SJCRH30 (cell line): ENCODE measurements at places on chromosomes 12 and 14. TPM values are rescaled to one million over a fixed set of nuclear protein-coding genes. Genes with fewer than 3 reads are reported as not detected.

DNA sequence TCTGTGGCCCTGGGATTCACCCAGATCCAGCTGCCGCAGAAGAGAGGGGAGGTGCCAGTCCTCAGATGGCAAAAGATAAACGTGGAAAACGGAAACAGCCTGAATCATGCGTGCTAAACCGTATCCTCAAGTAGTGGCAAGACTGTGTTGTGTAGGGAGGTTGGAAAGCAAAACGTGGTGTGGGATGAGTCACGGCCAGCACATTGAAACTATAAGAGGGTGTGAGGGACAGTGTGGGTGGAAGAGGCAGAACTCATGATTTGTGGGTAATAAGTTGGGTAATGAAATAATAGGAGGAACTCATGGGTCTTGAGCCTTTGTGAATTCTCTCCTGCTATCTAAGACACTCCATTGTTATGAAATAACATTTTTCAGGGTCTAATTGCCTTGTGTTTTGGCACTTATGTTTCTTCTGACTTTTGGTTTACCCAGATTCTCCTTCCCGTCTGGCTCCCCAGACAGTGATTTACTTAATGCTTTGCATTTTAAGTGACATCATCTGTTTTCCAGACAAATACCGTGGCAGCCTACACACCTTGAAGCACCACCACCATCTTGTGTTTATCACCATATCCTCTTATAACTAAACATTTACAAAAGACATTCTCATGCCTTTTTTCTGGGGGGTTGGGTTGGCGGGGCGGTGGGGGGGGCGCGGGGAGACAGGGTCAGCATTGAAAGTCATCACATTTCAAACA is 62.3 kb upstream of the PTCSC3 start:
- H3K27me3 ChIP-seq: no peaks in the 10 kb centered on the region; the same call in none of the 2 replicates
- DNase-seq: no peak
- H3K36me3 ChIP-seq: no peaks in the 10 kb centered on the region
- no peak overlapping the region for H3K27ac ChIP-seq
- H3K4me3 ChIP-seq: no peak overlapping the region
- no peaks in the 10 kb centered on the region for H3K4me1 ChIP-seq

GRCh38 chr12:95773320-95773719 is 17.2 kb downstream of the NTN4 start:
- no peaks in the 10 kb centered on the region for H3K27me3 ChIP-seq
- no peak overlapping the region for H3K27ac ChIP-seq
- no peaks in the 10 kb centered on the region for H3K36me3 ChIP-seq
- H3K4me3 ChIP-seq: no peak overlapping the region
- no peaks in the 10 kb centered on the region for H3K4me1 ChIP-seq
- DNase-seq: no peak

DNA sequence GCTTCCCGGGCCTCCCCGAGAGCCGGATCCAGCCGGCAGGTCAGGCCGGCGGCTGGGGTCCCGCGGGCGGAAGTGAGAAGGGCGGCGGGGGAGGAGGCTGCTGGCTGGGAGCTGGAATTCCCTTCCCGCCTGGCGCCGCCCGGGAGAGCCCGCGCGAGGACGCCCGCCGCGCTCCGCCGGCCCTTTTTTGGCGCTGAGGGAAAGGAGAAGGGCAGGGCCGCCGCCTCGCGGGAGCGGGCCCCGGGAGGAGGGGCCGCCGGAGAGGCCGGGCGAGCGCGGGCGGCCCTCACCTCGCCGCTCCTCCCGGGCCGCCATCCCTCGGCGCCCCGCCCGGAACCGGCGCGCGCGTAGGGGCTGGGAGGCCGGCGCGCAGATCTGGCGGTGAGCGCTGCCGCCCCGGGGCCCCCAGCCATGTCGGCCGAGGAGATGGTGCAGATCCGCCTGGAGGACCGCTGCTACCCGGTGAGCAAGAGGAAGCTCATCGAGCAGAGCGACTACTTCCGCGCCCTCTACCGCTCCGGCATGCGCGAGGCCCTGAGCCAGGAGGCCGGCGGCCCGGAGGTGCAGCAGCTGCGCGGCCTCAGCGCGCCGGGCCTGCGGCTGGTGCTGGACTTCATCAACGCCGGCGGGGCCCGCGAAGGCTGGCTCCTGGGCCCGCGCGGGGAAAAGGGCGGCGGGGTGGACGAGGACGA is at the start of the genes KLHL42 and MANSC4:
TSS of gene KLHL42 (plus strand) at position 314 of the 692 bp plus-strand sequence. CDS start at position 412, 98 bp downstream.
TSS of gene MANSC4 (minus strand) at position 317 of the 692 bp plus-strand sequence. CDS start 8,960 bp downstream, outside the sequence.
- H3K27me3 ChIP-seq: no peaks in the 10 kb centered on the region
- peak within 1 kb of the TSS; percentile 81 for H3K27ac ChIP-seq
- peaks cover 13% of the 10 kb centered on the region for H3K36me3 ChIP-seq
- no peaks in the 10 kb centered on the region for H3K4me1 ChIP-seq
- peak within 1 kb of the TSS; percentile 82 for H3K4me3 ChIP-seq
- peak; percentile 79 for DNase-seq

GRCh38 chr14:96790186-96790585 is 7.0 kb upstream of the VRK1 start:
- no peaks in the 10 kb centered on the region for H3K36me3 ChIP-seq
- no peak overlapping the region for H3K27ac ChIP-seq
- no peak overlapping the region for H3K4me3 ChIP-seq

- no peaks in the 10 kb centered on the region for H3K27me3 ChIP-seq
- H3K4me1 ChIP-seq: no peaks in the 10 kb centered on the region
- H3K4me3 ChIP-seq: no peak overlapping the region
- H3K27ac ChIP-seq: no peak overlapping the region
- DNase-seq: no peak
These were observed 21.1 kb upstream of the ARID2 start for GRCh38 chr12:45708363-45708762.

GRCh38 chr12:99974146-99974545 is 10.6 kb downstream of the ANKS1B start:
- no peaks in the 10 kb centered on the region for H3K27me3 ChIP-seq
- H3K27ac ChIP-seq: no peak overlapping the region
- no peaks in the 10 kb centered on the region for H3K36me3 ChIP-seq
- no peak for DNase-seq

DNA sequence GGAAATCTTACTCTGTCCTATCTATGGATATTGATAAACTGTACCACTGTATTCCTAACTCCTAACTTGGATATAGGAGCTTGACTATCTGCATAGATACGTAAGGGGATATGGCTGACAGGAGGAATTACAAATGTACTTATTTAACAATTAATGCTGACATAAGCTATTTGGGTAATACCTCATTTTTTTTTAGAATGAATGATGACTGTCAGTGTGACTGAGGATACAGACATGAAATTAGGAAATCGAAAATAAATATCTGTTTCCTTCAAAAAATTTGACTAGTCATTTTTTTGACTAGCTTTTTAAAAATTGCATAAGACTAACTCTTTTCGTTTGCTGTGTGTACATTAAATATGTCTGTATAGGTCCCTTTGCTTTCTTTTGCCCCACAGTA is 74.9 kb downstream of the PDE3A start:
- H3K4me1 ChIP-seq: no peaks in the 10 kb centered on the region
- no peak overlapping the region for H3K27ac ChIP-seq
- H3K4me3 ChIP-seq: no peak overlapping the region
- DNase-seq: no peak

DNA sequence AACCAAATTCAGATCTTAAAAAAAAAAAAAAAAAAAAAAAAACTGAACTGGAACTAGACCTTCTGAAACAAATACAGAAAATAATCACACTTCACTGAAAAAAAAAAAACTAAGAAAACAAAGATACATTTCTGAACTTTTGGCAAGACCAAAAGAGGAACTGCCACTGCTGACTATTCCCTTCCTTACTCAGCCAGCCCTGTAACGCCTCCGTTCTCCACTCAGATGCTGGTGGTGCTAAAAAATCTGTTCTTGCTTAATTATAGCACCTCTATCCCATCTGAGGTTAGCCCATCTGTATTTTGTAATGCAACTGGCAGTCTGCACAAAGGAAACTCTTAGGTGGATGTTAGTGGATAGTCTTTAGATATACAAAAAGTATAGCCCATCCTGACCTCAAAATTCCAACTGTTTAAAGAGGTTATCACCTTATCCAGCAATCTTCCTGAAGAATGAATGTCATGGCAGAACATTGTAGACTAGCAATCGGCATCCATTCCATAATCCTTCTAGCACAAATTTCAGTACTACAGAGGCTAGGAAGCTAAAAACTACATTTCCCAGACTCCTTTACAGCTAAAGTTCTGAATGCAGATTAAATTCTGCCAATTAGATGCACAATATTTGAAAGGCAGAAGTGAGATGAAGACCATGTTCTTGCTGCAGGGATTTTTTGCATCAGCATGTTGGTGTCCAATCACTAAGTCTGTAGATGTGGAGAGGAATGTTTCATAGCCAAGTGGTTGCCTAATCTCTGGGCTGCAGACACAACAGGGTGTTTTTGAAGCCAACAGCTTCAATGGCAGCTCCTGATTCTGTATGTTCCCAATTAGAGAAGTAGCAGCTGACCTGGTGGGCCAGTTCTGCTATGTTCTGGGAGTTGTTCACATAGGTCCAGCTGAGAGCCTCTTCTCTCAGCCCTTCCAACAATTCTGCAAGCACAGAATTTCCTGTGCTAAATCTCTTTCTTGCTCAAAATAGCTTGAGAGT is 5.7 kb downstream of the MAP3K9 start:
- no peak overlapping the region for H3K27ac ChIP-seq
- peaks cover 3% of the 10 kb centered on the region; the same call in 1 of the 2 replicates for H3K4me1 ChIP-seq
- no peak overlapping the region for H3K4me3 ChIP-seq

Gene GUCY2C
- total RNA-seq: not detected in 2 replicates

Gene SAMD15
- 1.0 and 2.3 TPM in 2 replicates for total RNA-seq

Gene CLBA1
- total RNA-seq: 2.6 and 3.0 TPM in 2 replicates

Gene LMNTD1
- total RNA-seq: not detected in 2 replicates
